CD8-positive, alpha-beta memory T cell (primary cell): ENCODE measurements at places on chromosomes 1 and 21. TPM values are rescaled to one million over a fixed set of nuclear protein-coding genes. Genes with fewer than 3 reads are reported as not detected.

GRCh38 chr1:184163674-184164465 is 112.3 kb downstream of the TSEN15 start:
- no peak for DNase-seq

GRCh38 chr1:175620376-175620775 is 123.0 kb downstream of the TNR start:
- no peak for DNase-seq

Gene FAM72A
- 14.1 TPM for total RNA-seq

Gene MLLT11
- total RNA-seq: 3.9 TPM

- DNase-seq: no peak
Measured at GRCh38 chr1:65387821-65388220, 32.6 kb upstream of the LEPR start.

DNA sequence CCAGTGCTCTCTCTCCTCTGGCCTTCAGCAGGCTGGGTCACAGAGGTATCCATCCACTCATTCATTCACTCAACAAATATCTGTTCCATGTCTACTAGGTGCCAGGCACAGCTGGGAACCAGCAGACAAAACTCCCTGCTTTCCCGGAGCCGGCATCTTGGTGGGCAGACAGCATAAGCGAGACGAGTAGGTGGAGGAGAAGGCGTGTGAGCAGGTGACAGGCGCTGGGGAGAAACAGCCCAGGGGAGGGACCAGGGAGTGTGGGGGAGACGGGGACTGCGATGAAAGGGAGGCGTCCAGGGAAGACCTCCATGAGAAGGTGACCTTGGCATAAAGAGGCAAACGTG is 11.0 kb upstream of the KCNAB2 start:
- DNase-seq: no peak

GRCh38 chr1:172449585-172450523 is 6.0 kb upstream of the PIGC start:
- no peak for DNase-seq

GRCh38 chr1:157566484-157567300 is 14.4 kb upstream of the FCRL5 start:
- no peak for DNase-seq

DNA sequence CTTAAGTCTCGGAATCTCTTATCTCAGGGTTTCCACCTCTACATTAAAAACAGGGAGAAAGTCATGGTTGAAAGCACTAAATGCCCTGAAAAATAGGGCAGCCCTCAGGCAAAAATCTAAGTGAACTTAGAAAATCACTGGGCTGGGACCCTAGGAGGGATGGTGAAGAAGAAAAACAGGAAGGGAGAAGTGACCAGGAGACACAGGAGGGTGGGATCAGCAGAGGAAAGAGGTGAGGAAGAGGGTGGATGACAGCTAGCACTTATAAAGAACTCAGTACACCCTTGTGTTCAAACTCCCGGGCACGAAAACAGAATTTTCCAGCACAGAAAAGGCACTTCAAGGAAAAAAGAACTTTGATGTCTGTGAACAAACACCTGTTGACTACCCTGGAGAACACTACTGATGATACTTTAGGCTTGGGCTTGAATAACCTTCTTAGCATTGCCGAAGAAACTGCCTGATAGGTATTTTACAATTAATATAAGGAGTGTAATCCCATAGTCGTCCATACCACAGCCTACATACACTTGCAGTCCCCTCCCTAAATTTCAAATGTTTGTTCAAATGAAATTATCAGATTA is 2.0 kb downstream of the CHML start:
- no peak for DNase-seq

GRCh38 chr1:21337928-21338572 is 47.8 kb upstream of the ECE1 start:
- no peak for DNase-seq

DNA sequence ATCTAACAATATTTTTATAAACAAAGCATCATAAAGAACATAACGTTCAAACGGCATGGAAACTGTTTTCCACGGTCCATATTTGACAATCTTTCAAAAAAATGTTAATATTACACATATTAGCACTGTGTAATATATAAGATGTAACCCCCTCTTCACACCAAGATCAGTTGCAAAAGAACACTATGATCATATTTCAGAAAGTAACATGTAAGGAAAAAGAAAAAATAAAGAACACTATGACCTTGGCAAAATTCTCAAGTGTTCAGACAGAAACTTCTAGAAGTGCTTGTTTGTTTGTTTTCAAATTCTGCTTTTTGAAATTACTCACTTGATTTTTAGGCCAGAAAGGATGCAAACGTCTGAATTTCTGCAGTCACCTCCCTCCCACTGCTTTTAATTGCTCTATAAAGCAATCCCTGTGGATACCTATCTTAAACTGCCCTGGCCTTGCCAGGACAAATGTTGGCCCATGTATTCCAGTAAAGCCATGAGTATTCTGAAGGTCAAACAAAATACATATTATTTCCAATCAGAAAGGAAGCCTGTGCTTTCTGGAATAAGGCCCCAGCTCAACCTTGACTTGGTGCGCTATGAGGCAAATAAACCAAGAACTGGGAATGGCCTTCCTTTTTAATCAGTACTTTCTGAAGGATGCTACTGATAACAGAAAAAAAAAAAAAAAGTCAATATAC is 68.6 kb downstream of the TGFBR3 start:
- DNase-seq: no peak

- no peak for DNase-seq
Measured at GRCh38 chr21:42582787-42583476, 69.3 kb downstream of the SLC37A1 start.

- no peak for DNase-seq
Measured at GRCh38 chr1:228685081-228685660, 50.1 kb upstream of the RHOU start.

Gene CASQ2
- not detected for total RNA-seq

Gene CD34
- total RNA-seq: not detected

- no peak for DNase-seq
Measured at GRCh38 chr1:193569096-193569982, 382.9 kb upstream of the B3GALT2 start.

Gene HMCN1
- 0.04 TPM for total RNA-seq

DNA sequence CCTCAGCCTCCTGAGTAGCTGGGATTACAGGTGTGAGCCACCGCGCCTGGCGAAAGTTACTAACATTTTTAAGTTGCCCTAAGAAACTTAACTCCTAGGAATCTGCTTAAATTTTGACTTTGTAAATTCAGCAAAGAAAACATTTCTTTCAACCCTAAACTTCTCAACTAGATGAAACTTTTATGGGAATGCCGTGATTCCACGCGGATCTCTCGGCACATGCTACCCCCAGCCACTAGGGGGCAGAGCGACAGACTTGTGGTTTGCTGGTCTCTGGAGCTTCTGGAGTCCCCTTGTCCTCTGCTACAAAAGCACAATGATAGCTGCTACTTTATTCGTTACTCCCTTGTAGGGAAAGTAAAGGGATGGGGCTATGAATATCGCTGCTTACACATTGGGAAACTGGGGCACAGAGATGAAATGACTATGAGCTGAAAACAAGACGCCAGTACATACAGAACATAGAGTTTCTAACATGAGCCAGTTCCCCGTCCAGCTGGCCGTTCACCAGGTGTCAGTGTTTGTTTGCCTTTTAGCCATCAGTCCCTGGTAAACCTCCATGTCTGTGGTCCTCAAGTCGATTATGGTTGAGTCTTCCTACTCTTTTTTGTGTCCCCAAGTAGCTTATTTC is 114.7 kb downstream of the PBX1 start:
- no peak for DNase-seq

DNA sequence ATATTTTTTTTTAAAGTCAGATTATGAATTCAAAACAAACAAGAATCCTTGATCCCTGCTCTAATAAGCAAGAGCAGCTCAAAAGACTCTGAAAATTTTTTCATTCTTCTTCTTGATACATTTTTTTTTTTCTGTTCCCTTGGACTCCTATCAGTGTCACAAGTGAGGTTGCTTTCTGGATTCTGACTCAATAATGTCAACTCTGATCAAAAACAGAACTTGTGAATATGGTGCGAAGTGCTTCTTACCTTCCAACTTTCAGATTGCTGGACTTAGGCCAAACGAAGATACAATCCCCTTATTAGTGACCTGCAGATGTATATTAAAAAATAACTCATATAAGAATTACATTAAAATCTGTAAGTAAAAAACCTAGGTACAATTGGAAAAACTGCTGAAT is 136.1 kb downstream of the GPATCH2 start:
- no peak for DNase-seq

- no peak for DNase-seq
Measured at GRCh38 chr1:94927405-94928175, 680 bp upstream of the CNN3 start.

Gene WDR64
- not detected for total RNA-seq

DNA sequence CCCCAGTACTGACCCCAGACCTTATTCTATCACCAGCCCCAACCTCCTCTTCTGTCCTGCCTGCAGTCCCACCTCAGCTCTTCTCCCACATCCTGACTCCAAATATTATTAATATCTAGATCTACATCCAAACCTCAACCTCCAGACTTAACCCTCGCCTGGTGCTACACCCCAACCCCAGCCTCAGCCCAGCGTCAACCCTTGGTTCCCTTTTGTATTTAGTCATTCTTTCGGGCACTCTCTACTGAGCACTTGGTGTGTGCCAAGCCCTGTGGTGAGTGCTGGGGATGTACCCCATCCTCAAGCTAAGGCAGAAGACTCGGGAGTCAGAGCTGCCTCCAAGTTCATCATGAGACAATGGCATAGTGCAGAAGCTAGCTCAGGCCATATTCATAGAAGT is 1.1 kb downstream of the SHISAL2A start:
- DNase-seq: no peak

DNA sequence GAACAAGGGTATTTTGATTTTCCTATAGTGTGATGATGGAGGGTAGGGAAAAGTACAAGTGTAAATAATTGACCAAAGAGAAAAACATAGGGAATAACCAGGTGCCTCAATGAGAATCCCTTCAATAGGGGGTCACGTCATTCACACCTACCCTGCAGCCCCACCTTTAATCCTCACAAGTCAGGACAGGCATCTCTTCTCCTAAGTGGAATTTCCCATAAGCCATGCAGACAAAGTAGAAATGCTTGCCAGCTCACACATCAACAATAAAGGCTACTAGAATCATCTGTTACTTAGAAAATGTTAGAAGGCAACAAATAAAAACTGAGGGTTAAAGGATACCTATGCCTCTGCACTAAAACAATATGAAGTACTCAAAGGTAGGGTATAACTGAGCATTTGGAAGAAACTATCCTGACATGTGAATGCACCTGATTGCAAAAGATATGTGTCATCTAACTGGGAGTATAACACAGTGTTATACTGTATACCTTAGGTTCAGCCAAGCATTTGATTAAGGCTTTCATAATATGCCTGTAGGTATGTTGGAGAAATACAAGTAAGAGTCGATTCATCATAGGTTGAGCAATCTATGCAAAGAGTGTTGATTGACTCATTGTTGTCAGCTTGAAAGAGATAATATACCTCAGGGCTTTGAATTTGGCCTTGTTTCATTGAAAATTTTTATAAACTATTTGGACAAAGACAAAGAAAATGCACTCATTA is 32.4 kb upstream of the ATP1A1 start:
- no peak for DNase-seq

Gene GORAB
- total RNA-seq: 15.1 TPM

- DNase-seq: no peak
Measured at GRCh38 chr21:32307706-32308105, 9.1 kb downstream of the MRAP start.

Gene VSIG8
- not detected for total RNA-seq

Gene CDC20
- total RNA-seq: 129 TPM

- DNase-seq: no peak
Measured at GRCh38 chr1:98422816-98423215, 238.7 kb upstream of the SNX7 start.

DNA sequence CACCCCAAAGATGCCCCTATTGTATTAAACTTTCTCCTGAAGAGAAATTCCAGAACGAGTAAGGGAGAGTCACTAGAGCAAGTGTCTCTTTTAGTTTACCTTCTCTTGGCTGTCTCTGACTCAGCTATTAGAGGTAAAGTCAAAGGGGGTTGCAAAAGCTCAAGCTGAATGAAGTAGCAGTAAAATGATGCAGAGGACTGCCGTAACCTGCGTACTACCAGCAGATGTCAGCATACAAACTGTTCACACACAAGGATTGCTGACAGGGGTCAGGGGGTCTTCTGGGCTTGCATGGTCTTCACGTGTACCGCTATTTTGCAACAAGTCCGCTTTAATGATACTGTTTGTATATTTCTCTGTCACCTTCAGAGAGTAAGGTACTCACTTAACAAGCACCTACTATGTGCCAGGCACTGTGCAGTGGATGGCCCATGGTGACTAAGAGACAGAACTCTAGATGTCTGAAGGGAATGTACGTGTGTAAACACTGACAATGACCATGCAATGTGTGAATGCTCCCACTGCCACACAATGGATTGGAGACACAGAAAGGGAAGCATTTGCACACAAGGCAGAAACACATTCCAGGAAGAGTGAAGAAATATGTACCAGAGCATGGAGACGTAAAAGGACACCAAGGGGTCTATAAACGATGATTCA is 34.9 kb downstream of the CHML start:
- no peak for DNase-seq

Gene HORMAD1
- total RNA-seq: not detected

GRCh38 chr1:67960766-67961165 is 89.7 kb downstream of the DIRAS3 start:
- DNase-seq: no peak

Gene NLRP3
- total RNA-seq: 2.6 TPM

DNA sequence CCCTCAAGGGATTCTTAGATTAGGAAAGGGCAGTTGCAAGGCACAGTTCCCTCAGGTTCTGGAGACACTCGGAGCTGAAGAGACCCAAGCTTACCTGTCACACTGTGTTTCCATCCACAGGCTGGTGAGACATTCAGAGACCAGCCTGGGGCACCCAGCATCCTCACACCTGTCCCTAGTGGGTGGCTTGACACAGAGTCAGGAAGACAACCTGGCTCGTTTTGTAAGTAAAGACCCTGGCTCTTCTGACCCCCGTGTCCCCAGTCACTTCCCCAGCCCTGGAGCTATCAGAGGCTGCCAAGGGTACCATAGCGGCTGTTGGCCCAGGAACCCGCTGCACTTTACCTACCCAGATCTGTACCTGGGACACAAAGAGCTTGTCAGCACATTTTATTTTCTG is 409.8 kb downstream of the MATN1 start:
- no peak for DNase-seq

GRCh38 chr1:75053207-75053606 is 81.0 kb upstream of the LHX8 start:
- no peak for DNase-seq

DNA sequence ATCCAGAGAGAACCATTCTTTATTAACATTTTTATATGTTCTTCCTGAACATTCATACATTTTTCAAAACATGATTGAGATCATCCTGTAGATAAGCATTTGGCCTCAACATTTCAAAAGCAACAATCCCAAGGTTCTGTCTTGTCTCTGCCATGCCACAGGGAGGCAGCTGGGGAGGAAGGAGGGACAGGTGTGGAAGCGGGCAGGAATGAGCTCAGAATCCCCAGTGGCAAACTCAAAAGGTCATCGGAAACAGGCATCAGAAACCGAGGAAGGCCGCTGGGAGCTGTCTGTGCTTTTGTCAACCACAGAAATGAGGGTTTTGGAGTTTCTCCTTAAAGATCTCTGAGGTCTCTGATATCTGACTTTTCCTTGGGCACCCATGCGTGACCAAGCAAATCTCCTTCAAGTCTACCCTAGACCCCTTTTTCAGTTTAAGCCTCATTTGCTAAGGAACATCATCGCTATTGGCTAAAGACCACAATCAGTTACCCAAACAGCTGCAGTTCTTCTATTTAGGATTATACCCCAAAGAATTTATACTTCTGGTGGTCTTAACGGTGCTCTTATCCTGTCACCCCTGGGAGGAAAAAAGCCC is 34.0 kb downstream of the RASSF5 start:
- no peak for DNase-seq
